ENCODE measurements at places on chromosomes 4 and X.

- DNase-seq, result no peak
These were observed 231.6 kb upstream of the SLIT2 start for GRCh38 chr4:20020056-20020455.

DNA sequence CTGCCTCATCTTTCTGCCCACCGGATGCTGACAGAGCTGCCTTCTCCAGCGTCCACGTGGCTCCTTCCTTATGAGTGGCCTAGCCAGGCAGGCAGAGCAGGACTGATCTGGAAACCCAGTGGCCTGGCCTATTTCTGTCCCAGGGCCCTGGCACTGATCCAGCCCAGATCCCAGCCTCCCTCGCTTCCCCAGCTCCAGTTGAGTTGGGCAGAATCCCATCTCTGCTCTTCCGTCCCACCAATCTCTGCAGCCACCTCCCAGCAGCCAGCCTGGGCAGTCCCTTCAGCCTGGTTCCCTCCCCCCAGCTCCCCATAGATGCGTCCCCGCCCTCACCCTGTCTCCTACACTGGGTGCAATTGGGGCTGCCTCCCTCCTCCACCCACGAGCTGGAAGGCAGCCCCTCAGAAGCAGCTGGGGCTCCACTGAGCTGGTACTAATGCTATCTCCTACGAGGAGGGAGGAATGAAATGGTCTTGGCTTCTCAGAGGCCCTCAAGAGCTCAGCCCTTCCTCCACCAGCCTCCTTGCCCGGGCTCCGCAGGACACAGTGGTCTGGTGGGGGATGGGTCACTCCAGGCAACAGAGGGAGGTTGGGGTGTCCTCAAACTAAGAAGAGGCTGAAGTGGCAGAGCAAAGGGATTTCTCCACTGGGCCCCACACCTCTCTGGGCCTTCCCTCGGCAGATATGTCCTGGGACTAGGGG is 94.2 kb downstream of the PJA1 start:
- no peak for DNase-seq

GRCh38 chrX:10195947-10196346 is 39.2 kb downstream of the CLCN4 start:
- no peak for DNase-seq

DNA sequence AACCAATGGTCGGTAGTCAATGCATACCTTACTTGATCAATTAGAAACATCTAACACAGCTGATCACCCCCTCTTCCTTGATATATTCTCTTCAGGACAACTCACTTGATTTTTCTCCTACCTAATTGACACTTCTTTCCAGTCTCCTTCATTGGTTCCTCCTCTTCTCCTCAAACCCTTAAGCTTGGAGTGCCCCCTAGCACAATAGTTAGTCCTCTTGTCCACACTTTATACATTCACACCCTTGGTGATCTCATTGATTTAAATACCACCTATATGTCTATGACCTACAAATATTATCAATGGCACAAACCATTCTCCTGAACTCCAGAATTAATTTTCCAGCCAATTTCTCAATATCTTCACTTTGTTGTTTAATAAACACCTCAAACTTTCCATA is 724.0 kb downstream of the ADGRL3 start:
- no peak for DNase-seq

DNA sequence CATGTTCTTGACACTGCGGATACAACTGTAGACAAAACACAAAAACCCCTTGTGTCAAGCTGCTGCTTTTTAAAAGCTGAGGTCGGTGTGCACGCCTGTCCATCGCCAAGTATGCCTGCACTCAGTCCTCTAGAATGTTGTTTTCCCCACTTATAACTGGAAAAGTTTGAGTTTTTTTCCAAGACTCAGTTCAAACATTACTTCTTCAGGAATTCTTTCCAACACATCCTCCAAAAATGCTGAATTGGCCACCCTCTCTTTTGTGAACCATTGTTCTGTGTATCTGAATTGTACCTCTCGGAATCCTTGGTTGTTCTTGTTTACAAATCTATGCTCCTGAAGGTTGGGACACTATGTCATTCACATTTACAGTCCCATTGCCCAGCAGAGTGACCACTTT is 94.6 kb downstream of the REELD1 start:
- DNase-seq, result no peak

DNA sequence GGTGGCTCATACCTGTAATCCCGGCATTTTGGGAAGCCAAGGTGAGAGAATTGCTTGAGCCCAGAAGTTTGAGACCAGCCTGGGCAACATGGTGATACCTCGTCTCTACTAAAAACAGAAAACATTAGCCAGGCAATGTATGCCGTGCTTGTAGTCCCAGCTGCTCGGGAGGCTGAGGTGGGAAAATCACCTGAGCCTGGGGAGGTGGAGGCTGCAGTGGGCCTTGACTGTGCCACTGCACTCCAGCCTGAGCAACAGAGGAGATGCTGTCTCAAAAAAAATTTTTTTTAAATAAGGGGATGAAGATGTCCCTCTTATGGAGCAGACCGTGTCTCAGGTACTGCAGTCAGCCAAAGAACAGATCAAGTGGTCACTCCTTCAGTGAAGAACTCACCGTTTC is 13.5 kb downstream of the CTAG1B start:
- DNase-seq, result no peak

DNA sequence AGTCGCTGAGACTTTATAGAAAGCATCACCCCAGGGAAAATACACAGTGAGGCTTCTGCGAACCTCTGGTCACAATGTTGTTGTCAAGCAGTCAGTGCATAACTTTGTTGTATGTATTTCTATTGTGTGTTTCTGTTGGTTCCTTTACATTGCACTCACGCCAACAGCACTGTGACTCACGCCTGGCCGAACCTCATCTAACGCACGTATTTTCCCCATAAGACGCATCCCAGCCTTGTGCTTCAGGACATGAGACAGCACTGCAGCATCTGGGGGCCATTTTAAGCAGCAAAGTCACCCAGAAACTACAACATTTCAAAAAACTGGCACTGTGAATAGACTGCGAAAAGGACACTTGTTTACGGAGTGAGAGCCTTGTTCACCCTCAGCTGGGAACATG is 30.6 kb downstream of the TBL1X start:
- DNase-seq, result no peak

GRCh38 chr4:189504220-189504619 is 436.5 kb upstream of the FRG1 start:
- DNase-seq, result no peak

DNA sequence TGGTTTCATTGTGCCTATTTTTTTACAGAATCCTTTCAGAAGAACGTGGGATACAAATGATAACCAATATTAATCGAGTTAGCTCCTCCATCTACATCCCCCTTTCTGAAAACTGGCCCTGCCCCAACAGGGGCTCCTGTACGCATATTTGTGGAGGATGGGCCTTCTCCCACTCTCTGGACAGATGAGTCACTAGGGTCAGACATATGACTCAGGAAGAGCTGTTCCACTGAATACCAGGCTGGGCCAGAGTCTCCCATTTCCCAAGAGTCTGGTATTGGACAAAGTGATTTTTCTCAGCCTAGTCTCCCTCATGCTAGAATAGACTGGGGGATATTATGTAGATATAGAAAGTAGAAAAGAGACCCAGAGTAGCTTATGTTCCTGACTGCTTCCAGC is 142.4 kb downstream of the TSPAN5 start:
- DNase-seq, result no peak

DNA sequence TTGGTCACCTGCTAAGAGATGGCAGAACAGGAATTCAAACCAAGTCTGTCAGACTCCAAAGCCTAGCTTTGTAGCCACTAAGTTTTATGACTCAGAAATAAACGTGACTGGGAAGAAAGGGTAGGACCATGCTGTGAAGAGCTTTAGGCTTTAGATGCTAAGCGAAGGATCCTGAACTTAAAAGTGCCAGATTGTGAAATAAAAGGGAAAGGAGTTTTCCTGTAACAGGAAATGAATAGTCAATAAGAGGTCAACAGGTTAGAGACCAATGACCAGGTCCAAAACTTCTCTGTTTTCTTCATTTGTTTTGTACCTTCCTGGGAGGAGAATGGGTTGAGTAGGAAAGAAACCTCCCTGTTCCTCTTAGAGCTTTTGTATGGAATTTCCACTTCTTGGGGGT is 98.8 kb upstream of the EOLA2 start:
- no peak for DNase-seq

DNA sequence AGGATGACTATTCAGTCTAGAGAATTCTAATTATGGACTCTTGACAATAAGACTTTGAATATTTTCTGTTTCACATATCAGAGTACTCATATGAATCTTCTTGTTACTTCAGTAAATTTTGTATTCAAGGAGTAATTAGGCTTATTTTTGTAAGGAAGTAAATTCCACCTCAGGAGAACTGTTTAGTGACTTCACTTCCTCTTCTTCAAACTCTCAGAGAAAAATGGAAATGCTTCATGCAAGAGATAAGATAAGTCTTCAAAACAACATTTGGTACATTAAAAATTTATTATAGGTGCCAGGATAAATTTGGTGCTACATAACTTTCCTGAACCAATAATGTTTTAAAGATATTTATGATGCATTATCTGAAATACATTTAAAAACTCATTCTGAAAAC is 1421.9 kb downstream of the PCDH7 start:
- DNase-seq, result no peak

- no peak for DNase-seq
These were observed 3.5 kb downstream of the BEND4 start for GRCh38 chr4:42149004-42149403.

- DNase-seq, result peak; percentile 75
These were observed 29.2 kb upstream of the LARP1B start for GRCh38 chr4:128031756-128032384.

All from NCI-H2227 treated with DMSO at 0.1 percent for 48 hours (cell line).